ENCODE measurements at places on chromosomes 7 and 10.

GRCh38 chr7:120254845-120255244, 18.1 kb upstream of the KCND2 start:
- no peak for DNase-seq

GRCh38 chr10:5723692-5724091, 39.1 kb downstream of the TASOR2 start:
- no peak for DNase-seq

DNA sequence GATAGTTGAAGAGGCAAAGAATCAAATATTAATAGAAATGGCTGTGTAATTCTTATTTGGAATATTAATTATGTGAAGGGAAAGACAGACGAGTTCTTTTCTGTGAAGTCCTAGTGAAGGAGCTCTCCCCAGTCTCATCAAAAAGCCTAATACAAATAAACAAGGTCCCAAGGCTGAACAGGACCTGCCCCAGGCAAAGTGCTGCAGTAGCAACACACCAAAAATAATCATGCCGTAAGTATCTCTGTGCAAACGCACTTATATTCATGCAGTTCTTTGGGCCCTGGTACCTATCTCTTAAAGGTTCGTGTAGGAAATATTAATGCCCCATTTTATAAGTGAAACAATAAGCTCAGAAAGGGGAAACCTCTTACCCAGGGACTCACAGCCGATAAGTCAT, 12.2 kb upstream of the CHST15 start:
- no peak for DNase-seq

GRCh38 chr7:98933321-98933720, 55.0 kb downstream of the TRRAP start:
- DNase-seq: no peak

GRCh38 chr7:514242-514641, 5.4 kb downstream of the PDGFA start:
- no peak for DNase-seq

DNA sequence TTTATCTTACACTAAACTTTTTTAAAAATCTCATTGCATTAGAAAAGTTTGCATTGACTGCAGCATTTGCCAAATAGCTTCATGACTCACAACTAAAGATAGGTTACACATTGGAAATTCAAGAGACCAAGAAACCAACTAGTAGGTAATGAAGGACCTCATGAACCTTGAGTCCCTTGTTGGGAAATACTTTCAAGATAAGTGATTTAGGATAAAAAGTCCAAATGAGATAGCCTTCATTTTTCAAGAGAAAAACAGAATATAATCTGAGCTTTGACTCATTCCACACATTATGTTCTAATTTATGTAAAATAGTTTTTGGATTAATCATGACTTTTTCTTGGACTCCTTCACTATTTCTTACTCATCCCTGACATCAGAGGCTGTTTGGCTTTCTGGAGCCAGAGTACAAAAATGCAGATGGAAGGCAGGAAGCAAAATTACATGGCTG, 13.1 kb upstream of the LIPF start:
- no peak for DNase-seq

GRCh38 chr7:155618708-155619633, 25.5 kb upstream of the RBM33 start:
- DNase-seq: peak; percentile 28

DNA sequence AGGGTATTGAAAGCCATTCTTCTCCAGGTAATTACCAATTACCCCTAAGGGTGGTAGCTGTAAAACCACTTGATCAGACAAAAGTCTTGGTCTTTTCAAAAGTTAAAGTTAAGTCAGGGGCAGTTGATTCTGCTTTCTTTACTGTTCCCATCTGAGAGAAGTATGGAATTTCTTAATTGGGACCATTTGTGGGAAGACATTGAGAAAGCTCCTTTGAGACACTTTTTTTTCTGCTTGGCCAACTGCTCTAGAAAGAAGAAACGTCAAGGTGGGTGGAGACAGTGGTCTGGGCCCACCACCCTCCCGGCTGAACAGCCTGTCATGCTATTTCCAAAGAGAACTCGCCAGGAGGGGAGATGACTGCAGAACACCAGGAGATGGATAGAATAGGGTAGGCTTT, 45.3 kb downstream of the WNT2 start:
- DNase-seq: no peak

DNA sequence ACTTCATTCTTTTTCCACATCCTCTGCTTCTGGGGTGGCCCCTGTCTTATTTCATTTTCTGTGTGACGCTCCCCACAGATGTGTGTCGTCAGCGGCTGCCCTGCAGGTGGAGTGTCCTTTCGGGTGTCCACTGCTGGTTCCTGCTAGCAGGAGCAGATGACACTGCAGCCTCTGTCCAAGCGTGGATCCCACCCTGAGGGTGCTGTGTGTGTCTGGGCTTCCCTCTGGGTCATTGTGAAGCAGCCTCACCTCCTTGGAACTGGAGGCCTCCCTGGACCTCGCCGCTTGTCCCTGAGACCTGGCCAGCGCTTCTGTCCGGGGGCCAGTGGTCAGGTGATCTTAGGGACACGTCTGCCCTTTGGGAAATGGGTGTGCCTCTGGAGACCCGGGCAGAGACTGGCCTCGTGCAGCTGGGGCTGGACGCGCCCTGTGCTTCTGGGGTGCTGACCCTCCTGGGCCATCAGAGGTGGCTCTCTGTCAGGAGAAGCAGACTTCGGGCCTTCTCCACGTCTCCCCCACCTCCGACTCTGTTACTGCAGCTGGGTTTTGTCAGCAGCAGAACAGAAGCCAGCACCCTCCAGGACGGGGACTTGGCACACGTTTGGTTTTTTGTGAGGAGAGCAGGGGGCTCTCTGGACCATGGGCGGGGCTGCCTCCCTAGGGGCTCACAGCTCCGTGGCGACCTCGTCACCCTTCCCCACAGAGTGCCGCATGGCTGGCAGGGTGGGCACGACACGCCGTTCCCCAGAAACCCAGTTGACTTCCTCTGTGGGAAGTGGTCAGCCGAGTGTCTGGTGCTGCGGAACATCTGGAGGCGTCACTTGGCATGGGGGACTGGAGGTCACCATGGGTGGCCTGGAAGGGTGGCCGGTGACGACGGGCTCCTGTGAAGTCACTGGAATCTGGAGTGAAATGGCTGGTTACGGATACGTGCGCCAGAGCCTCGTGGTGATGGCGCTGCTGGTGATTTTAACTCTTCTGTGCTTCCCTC, 48.4 kb downstream of the INPP5A start:
- DNase-seq: no peak

- DNase-seq: peak; percentile 16
These were observed 568 bp upstream of the MEOX2 start for GRCh38 chr7:15686957-15687545.

- DNase-seq: no peak
These were observed 171.7 kb downstream of the CSTF2T start for GRCh38 chr10:51527522-51528219.

- DNase-seq: no peak
These were observed 10.4 kb downstream of the KLHL7 start for GRCh38 chr7:23115991-23116390.

GRCh38 chr10:114115661-114116445, 58.1 kb downstream of the CCDC186 start:
- no peak for DNase-seq

DNA sequence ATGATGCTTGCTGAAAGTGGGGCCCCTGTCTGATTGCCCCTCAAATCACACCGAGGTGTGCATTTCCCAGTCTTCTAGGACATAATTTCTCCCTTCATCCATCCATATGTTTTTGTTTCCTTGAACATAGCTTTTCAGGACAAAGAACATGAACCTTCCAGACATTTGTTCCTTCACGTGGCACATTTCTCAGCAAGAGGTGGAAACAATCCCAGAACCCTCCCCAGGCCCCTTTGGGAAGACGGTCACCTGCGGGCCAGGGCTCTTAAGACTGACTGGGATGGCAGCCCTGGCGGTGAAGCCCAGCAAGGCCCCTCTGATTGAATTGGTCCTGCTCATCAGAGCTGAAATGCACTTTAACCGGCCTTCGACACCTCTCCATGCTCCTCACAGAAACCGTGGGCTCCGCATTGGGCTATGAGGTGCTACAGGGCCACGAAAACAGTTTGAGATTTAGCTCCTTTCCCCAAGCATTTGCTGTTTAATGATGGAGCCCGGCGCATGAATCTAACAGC, 522.5 kb upstream of the DPP6 start:
- DNase-seq: no peak

DNA sequence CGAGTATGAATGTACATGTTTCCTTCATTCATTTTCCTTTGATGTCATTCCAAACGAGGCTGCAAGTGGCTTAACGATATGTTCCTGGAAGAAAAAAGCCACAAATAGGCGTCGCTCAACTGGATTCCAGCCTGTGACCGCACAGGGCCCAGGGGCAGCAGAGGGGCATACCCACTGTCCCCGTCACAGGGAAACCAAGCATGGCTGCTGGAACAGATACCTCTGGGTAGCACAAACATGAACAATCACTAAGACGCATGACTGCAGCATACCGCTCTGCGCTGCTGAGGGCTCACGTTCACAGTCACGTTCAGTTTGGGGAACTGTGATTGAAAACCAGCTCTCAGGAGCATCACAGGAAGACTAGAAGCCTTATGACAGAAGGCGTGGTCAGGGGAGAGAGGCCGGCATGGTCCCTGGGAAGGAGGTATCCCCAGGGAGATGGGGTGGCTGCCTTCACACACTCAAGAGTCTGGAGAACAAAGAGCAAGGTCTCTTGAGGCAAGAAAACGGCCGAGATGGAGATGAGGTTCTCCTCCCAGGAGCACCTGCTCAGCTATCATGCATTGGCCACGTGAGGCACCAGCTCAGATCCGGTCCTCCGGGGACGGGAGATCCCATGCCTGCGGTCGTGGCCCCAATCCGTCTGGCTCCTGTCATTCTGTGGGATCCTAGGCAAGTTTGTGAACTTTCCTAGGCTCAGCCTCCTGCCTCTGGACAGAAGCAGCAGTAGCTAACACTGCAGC, 213.6 kb downstream of the DIP2C start:
- DNase-seq: no peak

GRCh38 chr10:24519950-24520349, 203.7 kb downstream of the ARHGAP21 start:
- DNase-seq: no peak

- DNase-seq: no peak
These were observed 6.8 kb downstream of the ATG9B start for GRCh38 chr7:151017370-151017952.

- no peak for DNase-seq
These were observed 4.8 kb upstream of the PDE1C start for GRCh38 chr7:32074787-32075585.

GRCh38 chr10:90373911-90374310, 483.9 kb downstream of the HTR7 start:
- DNase-seq: no peak

DNA sequence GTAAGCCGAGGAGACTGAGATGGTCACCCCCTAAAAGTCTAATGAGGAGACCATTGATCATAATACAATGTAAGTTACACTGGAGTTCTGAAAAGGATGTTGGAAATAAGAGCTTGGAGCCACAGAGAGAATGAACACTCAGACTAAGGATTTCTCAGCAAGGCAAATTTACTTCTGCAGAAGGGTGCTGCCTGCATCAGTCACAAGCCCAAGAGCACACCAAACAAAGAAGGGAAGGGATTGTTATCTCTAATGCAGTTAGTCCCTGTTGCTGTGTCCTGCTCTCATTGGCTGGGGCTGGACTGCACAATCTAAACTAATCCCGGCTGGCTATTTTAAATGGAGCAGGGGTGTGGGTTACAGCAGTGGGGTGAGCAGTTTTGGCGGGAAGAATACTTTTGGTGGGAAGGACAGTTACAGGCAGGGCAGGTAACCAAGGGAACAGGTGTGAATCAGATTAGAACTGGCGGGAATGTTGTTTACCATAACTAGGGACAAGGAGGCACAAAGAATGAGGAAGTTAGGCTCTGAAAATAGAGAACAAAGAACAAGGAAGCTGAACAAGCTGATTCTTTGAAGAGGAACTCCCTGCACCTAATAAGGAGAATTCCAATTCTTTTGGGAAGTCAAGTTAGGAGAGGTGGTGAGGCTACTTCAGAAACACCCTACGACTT, 30.3 kb upstream of the TRIM24 start:
- no peak for DNase-seq

- no peak for DNase-seq
These were observed 185.6 kb downstream of the LRRC4 start for GRCh38 chr7:127845522-127846214.

GRCh38 chr7:99374111-99375064, at the start of gene ARPC1B:
TSS of gene ARPC1B (plus strand) at chr7:99374730. CDS start at chr7:99385715, 10,985 bp downstream.
- peak; percentile 79 for DNase-seq

GRCh38 chr10:93742633-93743349, 14.9 kb upstream of the LGI1 start:
- no peak for DNase-seq

- no peak for DNase-seq
These were observed 51.8 kb upstream of the FAM3C start for GRCh38 chr7:121447911-121448300.

All from nephron progenitor cell (in vitro differentiated cells).